ENCODE measurements at places on chromosomes 3 and 15.

GRCh38 chr3:72727172-72727571 is 121.1 kb downstream of the SHQ1 start:
- no peak for DNase-seq

- no peak for DNase-seq
Measured at GRCh38 chr3:142595581-142595950, 627 bp upstream of the PLS1 start.

GRCh38 chr3:51967384-51968169 is at the start of gene PCBP4:
Gene PCBP4, minus strand, starts transcription at chr3:51967454. Its CDS starts 6,214 bp downstream, at chr3:51961240.
- DNase-seq, result no peak

- DNase-seq, result no peak
Measured at GRCh38 chr3:103794656-103795055, 1359.8 kb downstream of the ZPLD1 start.

DNA sequence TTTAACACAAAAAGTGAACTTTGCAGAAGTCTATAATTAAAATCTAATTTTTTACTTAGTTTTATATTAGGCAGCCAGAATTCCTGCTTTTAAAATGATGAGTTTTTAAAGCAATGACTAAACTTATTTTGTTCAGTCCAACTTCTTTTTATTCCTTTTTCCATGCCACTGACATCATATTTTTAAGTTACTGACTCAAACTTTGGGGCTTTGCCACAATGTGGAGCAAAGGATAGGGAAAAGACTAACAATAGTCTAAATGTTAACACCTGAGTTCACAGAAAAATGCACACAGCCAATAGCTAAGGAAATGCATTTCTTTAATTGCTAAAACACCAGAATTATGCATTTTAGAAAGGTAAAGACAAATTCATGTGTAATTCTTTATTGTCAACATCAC is 647.6 kb upstream of the DPPA4 start:
- DNase-seq, result no peak

- DNase-seq, result no peak
Measured at GRCh38 chr3:45852828-45853227, 10.9 kb upstream of the LZTFL1 start.

DNA sequence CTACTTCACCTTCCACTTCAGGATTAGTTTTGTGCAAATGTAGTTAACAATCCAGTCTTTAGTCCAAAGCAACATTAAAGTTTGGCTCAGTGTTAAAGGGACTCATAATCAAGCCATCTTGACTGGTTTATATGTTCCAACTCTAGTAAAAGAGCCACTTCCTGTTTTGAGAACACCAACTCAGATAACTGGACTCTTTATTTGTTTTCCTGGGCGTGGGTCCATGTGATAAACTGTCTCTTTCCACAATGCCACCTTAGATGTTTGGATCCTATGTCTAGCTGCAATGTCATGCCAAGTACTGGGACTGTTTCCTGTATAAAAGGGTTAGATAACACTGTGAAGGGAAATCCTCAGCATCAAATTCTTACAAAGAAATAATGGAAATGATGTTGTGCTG is 545.0 kb downstream of the PYDC2 start:
- no peak for DNase-seq

GRCh38 chr3:13322324-13322723 is 97.8 kb downstream of the NUP210 start:
- no peak for DNase-seq

DNA sequence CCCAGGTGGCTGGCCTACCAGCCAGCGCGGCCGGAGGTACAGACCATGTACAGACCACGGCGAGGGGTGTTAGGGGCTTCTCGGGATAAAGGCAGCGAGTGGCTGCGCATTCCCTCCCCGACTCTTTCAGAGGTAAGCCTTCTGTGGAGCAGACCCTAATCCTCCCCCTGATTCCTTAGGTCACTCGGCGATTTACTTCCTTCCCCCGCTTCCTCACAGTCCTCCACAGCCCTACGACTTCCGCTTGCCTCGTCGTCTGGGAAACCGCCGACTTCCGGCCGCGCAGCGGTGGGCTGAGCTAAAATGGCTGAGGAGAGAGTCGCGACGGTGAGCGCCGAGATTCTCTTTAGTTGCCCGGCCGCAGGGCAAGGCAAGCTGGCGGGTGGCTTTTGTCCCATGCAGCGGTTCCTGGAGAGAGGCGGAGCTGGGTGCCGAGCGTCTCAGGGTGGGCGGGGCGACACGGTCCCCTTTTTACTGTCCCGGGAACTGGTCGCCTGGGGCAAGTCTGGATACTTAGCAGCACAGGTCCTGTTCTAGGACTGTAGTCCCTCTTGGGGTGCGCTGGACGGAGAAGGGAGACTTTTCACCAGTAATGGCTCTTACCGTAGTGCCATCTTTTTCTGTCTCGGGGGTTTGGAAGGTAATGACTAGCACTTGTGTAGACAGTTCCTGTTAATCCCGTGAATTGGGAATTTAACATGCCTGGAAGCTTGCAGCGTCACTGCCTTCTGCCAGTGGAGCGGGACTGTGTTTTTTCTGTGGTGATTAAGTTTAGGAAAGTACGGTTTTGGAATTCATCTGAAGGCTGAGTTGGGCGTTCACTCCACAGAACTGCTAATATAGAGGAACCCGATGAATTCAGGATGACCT is at the start of the genes BBS4 and HIGD2B:
BBS4 (plus strand) TSS at position 283 of the 870 bp plus-strand sequence; CDS start at position 304, 21 bp downstream.
HIGD2B (minus strand) TSS at position 258 of the 870 bp plus-strand sequence. CDS start 9,808 bp downstream, outside the sequence.
- peak; percentile 97 for DNase-seq

- DNase-seq, result no peak
Measured at GRCh38 chr3:55369141-55369847, 117.8 kb downstream of the WNT5A start.

DNA sequence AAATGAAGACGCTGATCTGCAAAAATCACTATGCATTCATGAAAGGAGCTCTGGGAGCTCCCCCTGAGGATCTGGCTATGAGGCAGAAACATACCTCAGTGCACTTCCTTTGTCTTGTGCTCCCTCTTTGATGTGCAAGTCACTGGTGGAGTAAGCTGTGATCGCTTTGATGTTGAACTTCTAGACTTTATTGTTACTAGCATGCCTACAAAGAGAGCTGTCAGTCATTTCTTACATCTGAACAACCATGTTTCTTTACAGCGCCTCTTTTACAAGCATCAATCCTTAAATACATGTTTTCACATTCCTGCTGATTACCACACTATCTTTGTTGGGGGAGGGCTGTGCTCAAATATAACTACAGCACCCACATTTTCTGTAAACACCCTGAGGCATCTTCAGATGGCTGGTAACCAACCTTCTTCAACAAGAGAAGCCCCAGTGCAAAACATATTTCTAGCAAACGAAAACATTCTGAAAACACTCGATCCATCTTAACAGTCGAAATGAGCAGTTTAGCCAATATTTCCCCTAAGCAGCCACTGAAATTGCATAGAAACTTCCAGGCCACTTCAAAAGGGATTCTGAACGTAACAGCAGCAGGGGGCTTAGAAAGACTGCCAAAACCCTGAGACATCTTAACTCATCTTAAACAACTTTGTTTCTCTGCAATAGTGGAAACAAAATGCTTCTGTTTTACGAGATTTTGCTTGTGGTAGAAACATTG is 101.9 kb upstream of the ICE2 start:
- peak; percentile 25 for DNase-seq

GRCh38 chr3:154247806-154248415 is 76.4 kb downstream of the DHX36 start:
- peak; percentile 72 for DNase-seq

- no peak for DNase-seq
Measured at GRCh38 chr3:179949869-179950268, 86.9 kb downstream of the PEX5L start.

GRCh38 chr3:105800320-105800719 is 68.5 kb downstream of the CBLB start:
- no peak for DNase-seq

- no peak for DNase-seq
Measured at GRCh38 chr15:68646696-68647095, 67.9 kb downstream of the CORO2B start.

DNA sequence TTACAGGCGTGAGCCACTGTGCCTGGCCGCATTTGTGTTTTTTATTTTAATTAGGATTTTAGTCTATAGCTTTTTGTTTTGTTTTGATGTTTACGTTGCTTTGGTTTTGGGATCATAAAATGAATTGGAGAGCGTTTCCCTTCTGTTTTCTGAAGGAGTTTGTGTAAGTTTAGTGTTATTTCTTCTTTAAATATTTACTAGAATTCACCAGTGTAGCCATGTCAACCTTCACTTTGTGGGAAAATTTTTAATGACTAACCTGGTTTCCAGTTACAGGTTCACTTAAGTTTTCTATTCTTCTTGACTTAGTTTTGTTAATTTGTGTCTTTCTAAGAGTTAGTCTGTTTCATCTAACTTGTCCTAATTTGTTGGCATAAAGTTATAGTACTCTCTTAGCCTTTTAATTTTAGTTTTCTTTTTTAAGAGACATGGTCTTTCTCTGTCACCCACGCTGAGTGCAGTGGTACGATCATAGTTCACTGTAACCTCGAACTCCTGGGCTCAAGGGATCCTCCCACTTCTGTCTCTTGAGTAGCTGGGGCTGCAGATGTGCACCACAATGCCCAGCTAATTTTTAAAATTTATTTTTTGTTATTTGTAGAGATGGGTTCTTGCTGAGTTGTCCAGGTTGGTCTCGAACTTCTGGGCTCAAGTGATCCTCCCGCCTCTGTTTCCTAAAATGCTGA is 61.0 kb downstream of the CHD2 start:
- DNase-seq, result no peak

DNA sequence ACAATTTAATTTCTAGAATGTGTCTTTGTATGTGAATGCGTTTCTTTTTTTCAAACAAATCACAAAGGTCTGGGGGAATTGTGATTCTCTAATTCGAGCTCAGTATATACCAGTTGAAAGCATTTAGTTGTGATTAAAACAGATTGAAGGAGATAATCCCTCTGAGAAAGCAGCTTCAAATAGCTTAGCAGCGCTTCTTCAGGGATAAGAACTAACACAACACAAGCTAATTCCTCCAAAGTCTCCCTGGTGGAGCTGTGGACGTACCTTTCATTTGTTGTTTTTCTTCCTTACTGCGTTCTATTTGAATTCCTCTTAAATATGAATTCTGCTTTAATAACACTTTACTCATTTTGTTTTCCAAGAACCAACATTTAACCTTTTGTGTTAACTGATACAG is 286.7 kb downstream of the ROBO2 start:
- DNase-seq, result no peak

- DNase-seq, result no peak
Measured at GRCh38 chr3:102129760-102130608, 280.7 kb downstream of the NFKBIZ start.
